ENCODE measurements at places on chromosomes 2 and 18.

DNA sequence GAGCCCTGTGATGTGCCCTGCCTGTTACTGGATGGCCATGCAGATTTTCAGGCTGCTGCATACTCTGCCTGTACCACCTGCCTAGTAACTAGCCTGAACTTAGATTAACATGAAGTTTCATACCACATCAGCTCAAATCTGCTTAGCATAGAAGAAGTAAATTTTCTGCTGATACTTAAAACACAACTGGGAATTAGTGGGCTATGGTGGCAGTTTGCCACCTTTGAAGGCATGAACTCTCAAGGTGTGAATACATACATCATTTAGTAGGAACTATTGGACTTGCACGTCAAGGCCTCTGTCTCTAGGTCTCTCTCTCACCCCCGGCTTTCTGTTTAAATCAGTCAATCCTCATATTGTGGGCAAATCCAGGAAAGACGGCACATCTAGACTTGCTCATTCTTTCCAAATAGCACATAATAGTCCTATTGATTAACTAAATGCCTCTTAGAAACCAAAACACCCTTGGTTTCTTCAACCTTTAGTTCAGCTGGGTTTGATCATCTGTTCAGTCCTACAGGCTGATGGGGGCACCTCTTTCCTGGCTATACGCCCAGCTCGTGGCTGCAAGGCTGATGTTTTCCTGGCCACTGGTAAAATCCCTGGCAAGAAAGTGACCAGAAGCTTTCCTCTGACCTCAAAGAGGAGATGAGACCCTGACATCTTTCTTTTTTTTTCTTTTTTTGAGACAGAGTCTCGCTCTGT, 58.4 kb downstream of the ALPK2 start:
- no peaks in the 10 kb centered on the region for H3K27me3 ChIP-seq
- H3K27ac ChIP-seq, result no peak overlapping the region
- H3K4me1 ChIP-seq, result no peaks in the 10 kb centered on the region
- no peak overlapping the region for H3K4me3 ChIP-seq
- H3K36me3 ChIP-seq, result no peaks in the 10 kb centered on the region

DNA sequence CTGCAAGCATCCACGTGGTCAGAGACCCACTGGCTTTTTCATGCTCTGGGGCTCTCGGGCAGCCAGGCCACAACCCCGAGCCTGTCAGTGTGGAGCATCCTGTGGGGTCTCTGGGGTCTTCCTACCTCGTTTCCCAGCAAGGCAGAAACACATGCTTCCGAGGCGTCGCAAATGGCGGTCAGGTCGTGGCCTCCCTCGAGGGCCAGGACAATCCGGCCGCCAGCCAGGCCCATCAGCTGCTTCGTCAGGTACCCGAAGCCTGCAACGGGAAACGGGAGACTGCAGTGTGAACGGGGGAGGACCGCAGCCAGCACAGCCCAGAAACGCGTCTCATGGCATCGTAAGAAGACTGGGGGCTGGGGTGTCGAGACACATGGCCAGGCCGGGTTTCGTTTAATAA, 218.7 kb downstream of the TWIST2 start:
- no peak overlapping the region for H3K4me3 ChIP-seq
- H3K27me3 ChIP-seq, result no peaks in the 10 kb centered on the region
- no peak for DNase-seq
- no peak overlapping the region for H3K27ac ChIP-seq
- H3K4me1 ChIP-seq, result no peaks in the 10 kb centered on the region
- H3K36me3 ChIP-seq, result peaks cover 80% of the 10 kb centered on the region

GRCh38 chr18:37552286-37552685, 13.3 kb downstream of the CELF4 start:
- no peaks in the 10 kb centered on the region for H3K4me1 ChIP-seq
- no peaks in the 10 kb centered on the region for H3K36me3 ChIP-seq
- DNase-seq, result no peak
- peaks cover 40% of the 10 kb centered on the region for H3K27me3 ChIP-seq
- H3K27ac ChIP-seq, result no peak overlapping the region

- no peak overlapping the region for H3K27ac ChIP-seq
- H3K4me1 ChIP-seq, result no peaks in the 10 kb centered on the region
- no peak overlapping the region for H3K4me3 ChIP-seq
- no peak for DNase-seq
Measured at GRCh38 chr2:127943186-127943585, 57.4 kb upstream of the AMMECR1L start.

All from heart right ventricle (tissue), 16 donors.